Pericardium fibroblast (primary cell): ENCODE measurements at places on chromosomes 1 and 21. TPM values are rescaled to one million over a fixed set of nuclear protein-coding genes. Genes with fewer than 3 reads are reported as not detected.

The CACHD1 gene
- total RNA-seq: 6.4 and 6.5 TPM in 2 replicates

The TIPRL gene
- 28.9 and 33.0 TPM in 2 replicates for total RNA-seq

The ARHGAP30 gene
- not detected in 2 replicates for total RNA-seq

The TEDDM1 gene
- not detected in 2 replicates for total RNA-seq

The CFAP74 gene
- not detected in 2 replicates for total RNA-seq
